Cardiac muscle cell (in vitro differentiated cells and primary cell): ENCODE measurements at places on chromosomes 5 and 9.

DNA sequence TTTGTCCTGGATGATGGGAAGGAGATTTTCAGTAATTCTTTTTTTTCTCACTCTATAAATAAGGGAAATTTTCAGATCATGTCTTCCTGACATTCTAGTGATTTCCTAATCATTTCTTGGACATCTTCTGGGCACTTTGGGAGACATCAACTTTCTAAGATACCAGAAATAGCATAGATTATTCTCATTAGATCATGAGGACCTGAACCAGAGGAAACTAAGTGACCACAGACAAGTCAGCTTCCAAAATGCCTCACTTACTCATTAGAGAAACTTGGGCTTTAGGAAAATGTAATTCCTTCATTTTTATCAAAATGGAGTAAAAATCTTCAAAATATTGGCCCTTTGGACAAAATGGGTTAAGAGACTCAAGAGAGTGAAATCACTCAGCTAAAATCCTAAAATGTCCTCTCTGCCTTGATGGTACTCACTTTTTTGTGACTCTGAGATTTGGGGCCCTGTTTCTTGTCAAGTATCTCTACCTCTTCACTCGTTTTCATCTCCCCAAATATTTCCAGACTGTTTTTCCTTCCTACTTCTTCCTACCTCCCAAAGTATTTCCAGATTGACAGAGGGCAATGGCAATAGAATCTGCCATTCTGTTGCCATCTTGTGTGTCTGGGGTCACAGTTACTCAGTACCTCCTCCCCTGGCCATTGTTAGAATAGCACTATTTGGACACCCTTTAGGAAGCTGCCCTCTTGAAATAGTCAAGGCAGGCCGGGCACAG lies 194.5 kb downstream of the NR3C1 start:
- no peak for DNase-seq

DNA sequence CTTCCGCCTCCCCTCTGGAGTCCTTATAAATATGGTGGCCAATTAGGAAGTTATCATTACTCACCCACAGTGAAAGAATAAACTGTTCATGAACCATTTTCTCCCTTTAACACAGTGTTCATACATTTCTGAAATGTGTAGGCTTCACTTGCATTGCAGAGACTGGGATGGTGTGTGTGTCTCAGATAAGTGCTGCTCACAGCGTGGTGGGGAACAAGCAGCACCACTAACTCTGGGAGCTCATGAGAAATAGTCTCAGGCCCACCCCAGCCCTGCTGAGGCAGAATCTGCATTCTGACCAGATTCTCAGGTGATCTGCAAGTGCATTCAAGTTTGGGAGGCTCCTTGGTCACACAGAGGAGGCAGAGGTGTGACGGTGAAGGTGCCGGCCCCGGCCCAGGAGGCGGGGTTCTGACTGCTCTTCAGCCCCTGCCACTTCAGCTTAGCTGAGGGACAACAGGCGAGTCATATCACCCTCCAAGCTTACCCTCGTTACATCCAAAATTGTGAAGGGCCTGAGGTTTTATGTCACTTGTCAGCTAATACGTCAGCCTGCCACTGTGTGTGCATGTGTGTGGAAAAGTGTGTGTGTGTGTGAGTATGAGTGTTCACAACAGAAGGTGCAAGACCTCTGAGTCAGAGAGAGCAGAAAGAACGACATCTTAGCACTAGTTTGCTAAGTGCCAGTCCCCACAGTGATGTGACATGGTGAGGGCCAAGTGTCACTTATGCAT lies 34.7 kb downstream of the DAP start:
- DNase-seq, result peak; percentile 24

GRCh38 chr9:116156621-116157314 lies 3.2 kb downstream of the PAPPA start:
- peak; percentile 94 for DNase-seq

DNA sequence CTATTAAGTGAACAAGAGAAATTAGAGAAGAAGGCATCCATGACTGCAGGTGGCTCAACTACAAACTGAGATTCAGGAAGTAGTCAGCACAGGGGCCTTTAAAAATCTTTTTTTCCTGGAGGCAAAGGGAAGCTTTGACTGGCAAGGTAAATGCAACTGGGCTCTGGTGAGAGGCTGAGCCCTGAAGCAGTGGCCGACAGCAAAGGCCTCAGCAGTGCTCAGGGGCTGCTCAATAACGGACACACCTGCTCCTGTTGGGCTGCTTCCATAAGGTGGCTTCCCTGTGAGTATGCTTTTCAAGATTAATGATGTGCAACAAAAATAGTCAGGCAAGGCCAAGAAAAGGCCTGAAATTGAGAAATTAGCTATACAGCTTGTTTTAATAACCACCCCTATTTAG lies 134.2 kb upstream of the RGMB start:
- no peak for DNase-seq

GRCh38 chr5:109992264-109992915 lies 302.7 kb downstream of the MAN2A1 start:
- no peak for DNase-seq

- no peak for DNase-seq
These were observed 66.9 kb downstream of the HMCN2 start for GRCh38 chr9:130332384-130332926.

DNA sequence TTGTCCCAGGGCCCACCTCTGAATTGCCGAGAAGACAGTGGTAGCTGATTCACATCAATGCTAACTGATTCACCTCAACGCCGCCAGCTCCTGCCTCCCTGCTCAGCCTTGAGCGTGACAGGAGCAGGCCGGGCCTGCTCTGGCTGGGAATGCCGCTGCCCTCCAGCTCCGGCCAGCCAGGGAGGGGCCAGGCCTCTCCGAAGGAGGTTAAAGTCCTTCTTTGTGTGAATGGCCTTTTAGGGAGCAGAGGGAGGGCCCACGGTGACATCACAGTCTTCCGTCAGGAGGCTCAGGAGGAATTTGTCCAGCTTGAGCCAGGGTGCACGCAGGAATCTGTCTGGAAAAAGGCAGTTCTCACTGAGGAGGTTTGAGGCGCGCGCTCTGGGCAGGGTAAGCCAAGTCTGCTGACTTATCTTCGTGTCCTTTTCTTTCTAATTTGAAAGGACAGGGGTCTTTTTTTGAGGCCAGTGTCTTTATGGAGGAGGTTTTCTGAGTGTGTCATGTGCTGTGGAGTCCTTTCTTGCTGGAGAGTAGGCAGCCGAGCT lies 82.7 kb downstream of the C9orf152 start:
- peak; percentile 99 for DNase-seq

- DNase-seq, result peak; percentile 74
These were observed 275.3 kb upstream of the IL12B start for GRCh38 chr5:159605585-159605984.

DNA sequence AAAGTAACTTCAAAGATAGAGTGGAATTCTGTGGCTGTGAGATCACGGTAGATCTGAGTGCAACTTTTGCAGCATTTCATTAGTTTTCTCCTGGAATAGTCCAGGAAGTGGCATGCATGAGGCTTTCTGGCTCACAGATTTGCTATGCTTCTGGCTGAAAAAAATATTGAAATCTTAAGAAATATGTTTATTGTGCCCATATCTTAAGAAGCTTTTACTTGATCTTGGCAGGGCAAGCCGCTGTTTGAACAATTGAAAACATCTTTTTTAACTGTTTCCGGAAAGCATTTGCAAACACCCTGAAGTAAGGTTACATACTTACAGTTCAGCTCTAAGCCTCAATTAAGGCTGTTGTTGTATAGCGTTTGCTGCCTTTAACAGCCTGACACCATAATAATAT lies 135.7 kb upstream of the GDNF start:
- no peak for DNase-seq

GRCh38 chr5:151492729-151493128 lies 45.3 kb downstream of the SLC36A1 start:
- DNase-seq, result no peak

DNA sequence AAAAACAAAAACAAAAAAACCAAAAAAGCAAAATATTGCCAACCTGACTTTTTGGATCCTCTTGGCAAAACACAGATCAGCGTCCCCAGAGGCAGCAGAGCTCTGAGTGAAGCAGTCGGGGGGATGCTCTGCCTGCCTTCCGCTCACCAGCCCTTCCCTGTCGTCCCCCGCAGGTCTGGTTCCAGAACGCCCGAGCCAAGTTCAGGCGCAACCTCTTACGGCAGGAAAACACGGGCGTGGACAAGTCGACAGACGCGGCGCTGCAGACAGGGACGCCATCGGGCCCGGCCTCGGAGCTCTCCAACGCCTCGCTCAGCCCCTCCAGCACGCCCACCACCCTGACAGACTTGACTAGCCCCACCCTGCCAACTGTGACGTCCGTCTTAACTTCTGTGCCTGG lies 20.7 kb downstream of the LHX2 start:
- peak; percentile 64 for DNase-seq

- DNase-seq, result no peak
These were observed 92.7 kb upstream of the HAND1 start for GRCh38 chr5:154570572-154571324.

GRCh38 chr9:103731541-103731940 lies 362.6 kb upstream of the SMC2 start:
- peak; percentile 28 for DNase-seq

DNA sequence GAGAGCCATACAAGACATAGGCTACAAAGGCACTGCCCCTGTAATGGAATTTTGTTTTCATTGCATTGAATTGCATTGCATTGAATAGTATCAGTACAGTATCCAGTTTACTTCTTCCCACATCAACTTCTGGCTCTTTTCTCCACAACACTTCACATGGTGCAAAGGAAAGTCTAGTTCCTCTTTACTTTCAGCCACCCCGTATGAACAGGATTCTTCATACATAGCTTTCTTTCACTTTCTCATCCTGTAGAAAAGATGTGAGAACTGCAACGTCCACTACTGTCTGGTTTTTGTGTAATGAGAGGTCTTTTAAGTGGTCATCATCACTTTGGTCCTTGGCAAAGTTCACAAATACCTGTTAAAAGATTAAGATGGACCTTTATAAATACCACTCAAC lies 20.2 kb downstream of the NIPSNAP3B start:
- DNase-seq, result no peak

DNA sequence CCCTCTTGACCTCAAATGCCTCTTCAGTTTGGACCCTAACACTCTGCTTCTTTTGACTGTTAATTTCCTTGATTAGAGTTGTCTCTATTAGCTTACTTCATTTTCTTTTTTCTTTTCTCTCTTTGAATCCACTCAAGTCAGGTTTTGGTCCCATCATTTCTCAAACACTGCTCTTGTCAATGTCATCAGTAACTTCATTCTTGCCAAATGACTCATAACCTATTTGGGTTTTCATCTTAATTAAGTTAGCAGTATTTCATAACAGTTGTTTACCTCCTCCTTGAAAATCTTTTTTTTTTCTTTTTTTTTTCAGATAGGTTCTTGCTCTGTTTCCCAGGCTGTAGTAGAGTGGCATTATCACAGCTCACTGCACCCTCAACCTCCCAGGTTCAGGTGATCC lies 119.6 kb downstream of the PARP8 start:
- DNase-seq, result no peak

- no peak for DNase-seq
These were observed 226.2 kb downstream of the KIF4B start for GRCh38 chr5:155239803-155240202.
